ENCODE measurements at places on chromosomes 16 and 17.

DNA sequence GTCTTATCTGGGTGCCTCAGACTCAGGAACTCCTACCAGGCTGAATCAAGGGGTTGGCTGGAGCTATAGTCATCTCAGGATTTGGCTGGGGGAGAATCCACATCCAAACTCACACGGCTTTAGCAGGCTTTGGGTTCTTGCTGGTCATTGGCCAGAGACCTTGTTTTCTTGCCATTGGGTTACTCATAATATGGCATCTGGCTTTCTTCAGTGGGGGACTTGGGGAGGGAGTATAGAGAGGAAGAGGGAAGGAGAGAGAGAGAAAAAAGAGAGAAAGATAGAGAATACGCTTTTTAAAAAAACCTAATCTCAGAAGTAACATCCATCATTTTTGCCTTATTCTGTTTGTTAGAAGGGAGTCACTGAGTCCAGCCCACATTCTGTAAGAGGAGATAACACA lies 191.5 kb upstream of the SHISA6 start:
- no peak for DNase-seq

- no peak for DNase-seq
Measured at GRCh38 chr17:67696347-67696746, 21.4 kb upstream of the NOL11 start.

DNA sequence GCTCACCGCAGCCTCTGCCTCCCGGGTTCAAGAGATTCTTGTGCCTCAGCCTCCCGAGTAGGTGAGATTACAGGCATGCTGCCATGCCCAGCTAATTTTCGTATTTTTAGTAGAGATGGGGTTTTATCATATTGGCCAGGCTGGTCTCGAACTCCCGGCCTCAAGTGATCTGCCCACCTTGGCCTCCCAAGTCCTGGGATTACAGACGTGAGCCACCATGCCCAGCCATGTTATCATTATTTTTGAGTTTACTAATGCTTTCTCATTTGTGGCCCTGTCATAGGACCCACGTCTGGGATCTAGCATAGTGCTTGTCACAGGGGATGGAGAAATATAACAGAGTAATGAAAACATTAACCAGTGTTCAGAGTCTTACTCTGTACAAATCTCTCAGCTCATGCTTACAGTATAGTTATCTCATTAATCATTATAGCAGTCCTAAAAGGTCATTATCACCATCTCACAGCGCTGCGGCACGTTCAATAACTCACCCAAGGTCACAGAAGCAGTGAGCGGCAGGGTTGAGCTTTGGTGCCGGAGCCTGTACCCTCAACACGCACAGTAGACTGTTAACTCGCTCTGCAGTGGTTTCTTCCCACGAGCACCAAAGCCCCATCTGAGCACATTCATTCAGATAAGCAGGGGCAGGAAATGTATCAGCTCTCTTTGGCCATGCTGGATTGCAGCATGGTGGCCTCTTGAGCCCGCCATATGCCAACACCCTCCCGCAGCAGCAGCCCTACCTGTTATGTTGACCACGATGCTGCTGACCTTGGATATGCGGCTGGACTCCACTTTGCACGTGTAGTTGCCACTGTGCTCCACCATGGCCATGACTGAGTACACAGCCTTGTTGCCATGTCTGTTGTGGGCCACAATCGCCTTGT lies 21.4 kb downstream of the PECAM1 start:
- no peak for DNase-seq

GRCh38 chr17:70862295-70862694 lies 693.0 kb downstream of the KCNJ2 start:
- no peak for DNase-seq

- no peak for DNase-seq
Measured at GRCh38 chr17:2011411-2012371, 13.4 kb downstream of the RTN4RL1 start.

DNA sequence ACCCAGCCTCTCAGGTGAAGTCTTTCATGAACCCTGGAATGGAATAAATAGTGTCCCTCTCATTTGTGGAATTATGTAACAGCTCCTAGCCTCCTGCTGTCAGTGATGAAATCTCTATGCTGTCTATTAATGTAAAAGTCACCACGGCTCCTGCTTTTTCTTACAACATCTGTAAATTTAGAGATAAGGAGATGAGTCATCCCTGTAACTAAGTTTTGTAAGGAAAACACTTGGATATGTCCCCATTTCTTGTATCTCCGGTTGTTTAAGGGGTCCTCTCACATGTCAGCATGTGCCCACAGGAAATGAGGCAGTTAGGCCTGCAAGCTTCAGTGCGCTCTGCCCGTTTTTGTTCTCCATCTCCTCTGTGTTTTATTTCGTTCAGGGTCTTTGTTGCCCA lies 2.8 kb upstream of the NAT9 start:
- no peak for DNase-seq

DNA sequence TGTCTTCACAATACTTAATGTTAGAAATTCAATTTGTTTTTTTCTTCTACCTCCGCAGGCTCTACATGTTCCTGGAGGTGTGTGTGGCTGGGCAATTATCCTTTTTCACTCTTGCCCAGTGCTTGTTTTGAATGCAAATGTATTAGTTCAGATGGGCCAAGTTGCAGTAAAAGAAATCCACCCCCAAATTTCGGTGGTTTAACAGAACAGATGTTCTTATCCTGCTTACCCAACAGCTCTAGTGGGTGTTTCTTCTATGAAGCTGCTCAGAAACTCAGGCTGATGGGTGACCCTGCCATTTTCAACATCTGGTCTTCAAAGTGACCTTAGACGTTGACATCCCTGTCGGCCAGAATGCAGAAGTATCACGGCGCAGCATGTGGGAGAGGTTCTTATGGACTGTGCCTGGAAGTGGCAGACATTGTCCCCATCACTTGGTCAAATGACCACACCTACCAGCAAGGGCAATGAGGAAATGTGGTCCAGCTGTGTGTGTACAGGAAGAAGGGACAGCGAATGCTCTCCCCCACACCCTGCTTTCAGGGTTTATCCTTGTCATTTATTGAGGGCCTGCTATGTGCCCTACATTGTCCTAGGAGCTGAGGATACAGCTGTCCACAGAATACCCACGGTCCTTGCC lies 157.3 kb downstream of the CDH13 start:
- DNase-seq = no peak

GRCh38 chr17:40015005-40015997 lies at the start of gene CSF3:
CSF3 (plus strand) TSS chr17:40015440; CDS start chr17:40015475, 35 bp downstream.
- DNase-seq = no peak

DNA sequence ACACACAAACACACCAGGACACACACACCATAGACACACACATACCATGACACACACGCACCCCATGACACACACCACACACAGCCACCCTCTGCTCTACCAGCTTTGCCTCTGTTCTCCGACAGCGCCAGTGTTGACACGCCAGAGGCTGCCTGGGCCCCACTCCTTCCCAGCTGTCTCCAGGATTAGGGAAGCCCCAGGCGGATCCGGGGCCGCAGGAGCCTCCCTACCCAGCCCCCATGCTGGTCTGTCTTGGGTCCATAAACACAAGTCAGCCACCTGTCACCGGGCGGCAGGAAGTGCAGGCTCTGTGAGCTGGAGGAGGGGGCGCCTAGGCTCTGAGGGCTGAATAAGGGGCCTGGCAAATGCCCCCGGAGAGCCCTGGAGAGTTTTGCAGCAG lies 10.5 kb downstream of the TBC1D16 start:
- DNase-seq = no peak

GRCh38 chr16:56151621-56152020 lies 39.7 kb upstream of the GNAO1 start:
- no peak for DNase-seq

DNA sequence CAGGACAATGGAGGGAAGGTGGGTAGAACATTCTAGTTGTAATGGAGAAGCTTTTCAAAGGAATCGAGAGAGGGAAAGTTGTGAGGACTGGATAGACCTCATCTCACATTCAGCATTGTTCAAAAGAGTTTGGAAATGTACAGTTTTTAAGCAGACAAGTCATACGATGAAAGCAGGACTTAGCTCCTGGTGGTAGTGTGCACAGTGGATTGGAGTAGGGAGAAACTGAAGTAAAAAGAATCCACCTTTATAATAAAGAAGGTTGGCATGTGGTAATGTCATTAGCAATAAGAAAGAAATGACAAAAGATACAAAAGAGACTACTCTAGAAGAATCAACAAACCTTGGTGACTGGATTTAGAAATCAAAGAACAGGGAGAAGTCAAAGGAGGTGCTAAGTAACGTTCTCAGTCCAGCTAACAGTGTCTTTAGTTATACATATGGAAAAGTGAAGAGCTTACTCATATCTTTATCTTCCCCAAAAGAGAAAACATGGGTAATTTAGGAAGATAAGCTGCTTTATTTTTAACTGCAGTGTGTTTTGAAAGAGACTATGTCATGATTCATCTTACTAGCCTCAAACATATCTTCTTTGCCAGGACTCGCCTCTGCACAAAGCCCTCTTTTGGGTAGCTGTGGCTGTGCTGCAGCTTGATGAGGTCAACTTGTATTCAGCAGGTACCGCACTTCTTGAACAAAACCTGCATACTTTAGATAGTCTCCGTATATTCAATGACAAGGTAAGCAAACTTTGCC lies 18.7 kb upstream of the EVI2A start:
- DNase-seq = no peak

GRCh38 chr16:87728026-87728425 lies 37.8 kb downstream of the KLHDC4 start:
- no peak for DNase-seq

DNA sequence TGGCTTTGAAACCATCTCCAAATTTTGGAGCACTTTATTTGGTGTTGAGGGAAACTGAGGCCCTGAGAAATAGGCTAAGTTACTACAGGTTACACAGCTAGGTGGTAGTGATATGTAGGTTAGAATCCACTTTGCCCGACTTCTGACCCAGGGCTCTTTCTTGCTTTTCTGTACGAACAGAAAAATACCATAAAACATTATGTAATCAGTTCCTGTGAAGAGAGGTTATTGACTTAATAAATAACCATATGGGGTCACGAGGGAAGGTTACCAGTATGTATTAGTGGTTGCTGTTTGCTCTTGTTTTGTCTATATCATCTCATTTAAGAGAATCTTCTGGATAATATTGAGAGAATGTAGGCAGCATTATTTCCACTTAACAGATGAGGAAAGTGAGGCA lies 172.2 kb upstream of the MAF start:
- no peak for DNase-seq

DNA sequence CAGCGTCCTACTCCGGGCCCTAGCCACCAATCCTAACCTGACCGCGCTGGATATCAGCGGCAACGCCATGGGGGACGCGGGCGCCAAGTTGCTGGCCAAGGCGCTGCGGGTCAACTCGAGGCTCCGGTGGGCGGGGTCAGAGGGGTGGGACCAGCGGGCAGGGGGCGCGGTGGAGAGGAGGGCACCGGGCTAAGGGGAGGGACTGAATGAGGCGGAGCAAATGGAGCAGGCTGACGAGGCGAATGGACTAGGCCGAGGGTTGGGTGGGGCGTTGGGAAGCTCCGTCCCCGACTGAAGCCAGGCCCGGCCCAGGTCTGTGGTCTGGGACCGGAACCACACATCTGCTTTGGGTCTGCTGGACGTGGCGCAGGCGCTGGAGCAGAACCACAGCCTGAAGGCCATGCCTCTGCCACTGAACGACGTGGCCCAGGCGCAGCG lies 4.6 kb downstream of the CARMIL2 start:
- DNase-seq = no peak

DNA sequence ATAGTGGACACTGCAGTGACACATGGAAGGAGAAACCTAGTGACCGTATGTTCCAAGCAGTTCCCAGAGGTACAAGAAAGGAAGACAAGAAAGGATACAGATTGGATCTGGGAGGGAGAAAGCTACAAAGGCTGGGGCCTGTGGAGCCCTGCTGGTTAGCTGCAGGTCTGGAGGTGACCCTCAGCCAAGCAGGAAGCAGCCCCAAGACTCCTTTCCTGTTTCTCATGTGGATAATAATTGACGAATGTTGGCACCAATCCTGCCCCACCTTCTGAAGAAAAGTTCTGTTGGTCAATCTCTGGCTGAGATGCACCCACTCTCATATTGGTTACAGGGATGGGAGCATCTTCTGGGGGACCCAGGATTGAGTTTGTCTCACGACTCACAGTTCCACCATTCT lies 99.8 kb downstream of the SHISA6 start:
- DNase-seq = no peak

- DNase-seq = no peak
Measured at GRCh38 chr17:13784434-13785095, 182.8 kb upstream of the HS3ST3A1 start.

DNA sequence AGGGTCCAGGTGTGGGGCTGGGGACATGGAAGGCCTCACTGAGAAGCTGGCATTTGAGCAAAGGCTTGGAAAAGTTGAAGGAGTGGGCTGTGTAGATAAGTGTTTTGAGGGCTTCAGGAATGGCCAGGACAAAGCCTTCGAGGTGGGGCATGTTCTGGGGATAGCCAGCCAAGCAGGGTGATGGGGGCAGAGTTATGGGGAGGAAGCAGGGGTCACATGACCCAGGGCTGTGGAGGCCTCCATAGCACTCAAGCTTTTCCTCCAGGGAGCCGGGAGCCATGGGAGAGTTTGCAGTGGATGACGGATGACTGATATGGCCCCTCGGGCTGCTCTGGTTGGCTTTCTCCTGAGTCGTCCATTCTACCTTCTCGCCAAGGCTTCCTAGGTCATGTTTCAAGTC lies 27.6 kb downstream of the PLCG2 start:
- DNase-seq = no peak

- DNase-seq = no peak
Measured at GRCh38 chr16:73056448-73056847, 8.5 kb upstream of the ZFHX3 start.

- DNase-seq = peak; percentile 21
Measured at GRCh38 chr17:75785016-75785890, 647 bp downstream of the UNK start.

DNA sequence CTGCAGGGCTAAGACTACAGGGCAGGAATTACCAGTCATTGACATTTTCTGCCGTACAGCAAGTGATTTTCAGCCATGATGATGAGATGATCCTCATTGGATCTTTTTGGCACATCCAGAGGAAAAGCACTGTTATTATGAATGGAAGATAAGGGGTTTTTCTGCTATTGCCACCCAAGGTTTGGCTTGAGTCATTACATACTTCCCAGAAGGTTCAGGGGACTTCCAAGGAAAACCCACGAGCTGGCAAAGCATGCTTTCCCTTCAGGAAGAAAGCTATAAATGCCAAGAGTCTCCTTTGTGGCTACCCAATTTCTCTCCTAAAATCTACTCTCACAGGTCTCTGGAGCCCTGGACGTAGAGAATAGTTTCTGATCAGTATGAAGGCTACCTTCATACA lies 6.1 kb downstream of the CHST4 start:
- no peak for DNase-seq

GRCh38 chr17:32484628-32485027 lies 2.2 kb upstream of the CDK5R1 start:
- DNase-seq = no peak

DNA sequence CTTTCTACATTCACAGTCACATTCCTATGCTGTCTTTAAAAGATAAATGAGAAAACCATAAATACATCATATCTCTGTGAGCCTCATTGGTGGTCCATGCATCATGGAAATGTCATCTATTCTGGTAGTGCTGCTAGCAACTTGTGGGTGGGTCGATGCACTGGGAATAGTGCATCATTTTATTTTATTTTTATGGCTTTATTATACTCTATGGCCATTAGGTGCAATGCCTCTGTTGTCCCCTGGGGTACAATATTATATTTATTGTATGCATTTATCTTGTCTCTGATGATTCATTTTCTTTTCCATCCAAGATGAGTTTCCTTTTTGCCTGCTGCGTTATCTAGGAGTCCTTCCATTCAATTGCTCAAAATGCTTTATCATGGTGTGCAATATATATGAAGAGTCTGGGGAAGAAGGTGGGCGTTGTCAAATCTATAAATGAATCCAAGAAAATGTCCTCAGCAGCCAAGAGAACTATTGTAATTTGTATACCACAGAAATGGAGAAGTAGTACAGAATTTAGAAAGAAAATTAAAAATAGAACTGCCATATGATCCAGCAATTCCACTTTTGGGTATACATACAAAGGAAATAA lies 324.0 kb downstream of the KCNJ2 start:
- DNase-seq = no peak
